ENCODE measurements at places on chromosomes 7 and 10.

- DNase-seq, result no peak
These were observed 40.7 kb downstream of the RSBN1L start for GRCh38 chr7:77736991-77737390.

GRCh38 chr10:132972149-132972985 lies 30.0 kb upstream of the CFAP46 start:
- DNase-seq, result no peak

GRCh38 chr10:100780324-100780723 lies 34.9 kb downstream of the PAX2 start:
- no peak for DNase-seq

DNA sequence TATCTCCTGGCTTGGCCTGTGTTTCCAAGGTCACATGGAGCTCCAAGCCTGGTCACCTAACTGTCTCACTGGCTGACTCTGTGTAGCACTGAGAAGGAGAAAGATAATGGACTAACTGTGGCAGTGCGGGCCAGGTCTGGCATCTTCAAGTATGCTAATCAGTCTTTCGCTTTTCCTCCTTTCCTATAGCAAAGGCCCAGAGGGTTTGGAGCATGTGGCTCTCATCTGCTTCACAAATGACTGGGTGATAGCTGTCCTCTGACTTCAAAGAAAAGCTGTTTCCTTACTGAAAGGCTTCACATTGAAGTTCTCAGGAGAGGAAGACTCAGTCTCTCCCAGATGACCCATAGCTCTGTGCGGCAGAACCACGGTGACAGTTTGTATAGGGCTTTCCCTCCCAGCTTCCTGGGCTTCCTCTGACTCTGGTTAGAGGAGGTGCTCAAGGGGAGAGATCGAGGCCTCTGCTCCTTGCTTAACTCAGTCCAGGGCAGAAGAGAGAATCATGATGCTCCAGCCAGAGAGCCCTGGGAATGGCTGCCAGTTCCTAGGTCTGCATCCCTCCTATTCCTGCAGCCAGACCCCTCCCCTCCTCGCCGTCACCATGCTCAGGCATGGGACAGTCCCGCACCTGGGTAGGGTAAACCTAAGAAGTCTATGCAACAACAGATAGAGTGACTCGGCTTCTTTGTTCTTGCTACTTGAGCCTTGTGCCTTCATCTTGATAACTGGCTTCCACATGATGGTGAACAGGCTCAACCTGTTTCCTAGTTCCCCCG lies 72.3 kb downstream of the CCDC71L start:
- no peak for DNase-seq

DNA sequence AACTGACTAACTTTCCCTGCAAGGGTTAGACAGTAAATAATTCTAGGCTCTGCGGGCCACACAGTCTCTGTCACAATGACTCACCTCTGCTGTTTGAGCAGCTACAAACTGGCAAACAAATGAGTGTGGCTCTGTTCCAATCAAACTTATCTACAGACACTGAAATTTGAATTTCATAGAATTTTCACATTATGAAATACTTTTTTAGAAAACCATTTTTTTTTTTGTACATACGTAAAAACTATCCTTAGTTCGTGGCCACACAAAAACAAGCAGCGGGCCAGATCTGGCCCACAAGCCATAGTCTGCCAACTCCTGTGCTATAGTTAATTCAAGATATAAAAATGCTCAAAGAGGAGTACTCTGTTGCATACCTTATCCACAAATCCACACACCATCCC lies 32.6 kb downstream of the PIP4K2A start:
- peak; percentile 29 for DNase-seq

- DNase-seq, result peak; percentile 75
These were observed 23.0 kb upstream of the ZNF12 start for GRCh38 chr7:6729492-6730342.

DNA sequence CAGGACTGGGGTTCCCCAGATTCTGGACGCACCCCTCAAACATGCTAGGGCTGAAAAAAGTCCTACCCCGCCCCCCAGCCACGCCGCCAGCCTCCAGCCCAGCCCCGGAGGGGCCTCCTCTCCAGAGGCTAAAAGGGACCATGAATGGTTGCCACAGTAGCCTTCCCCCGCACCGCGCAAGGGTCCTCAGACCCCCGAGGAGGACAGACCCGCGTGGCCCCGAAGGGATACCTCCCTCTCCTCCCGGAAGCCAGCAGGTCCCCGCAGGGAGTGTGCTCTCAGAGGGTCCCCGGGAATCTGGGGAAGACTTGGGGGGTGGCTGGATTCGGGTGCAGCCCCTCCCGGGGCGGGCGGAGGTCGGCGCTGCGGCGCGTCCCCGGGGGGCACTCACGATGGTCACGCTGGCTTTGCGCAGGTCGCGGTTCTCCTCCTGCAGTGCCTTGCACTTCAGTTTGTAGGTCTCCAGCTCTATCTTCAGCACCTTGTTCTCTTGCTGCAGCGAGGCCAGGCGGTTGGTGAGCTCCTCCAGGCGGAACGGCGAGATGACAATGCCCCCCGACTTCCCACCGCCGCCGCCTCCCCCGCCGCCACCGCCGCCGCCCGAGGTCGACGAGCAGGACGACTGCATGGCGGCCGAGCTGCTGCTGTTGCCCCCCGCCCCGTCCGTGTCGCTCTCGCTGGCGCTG lies 482 bp downstream of the CCDC6 start:
- DNase-seq, result no peak
